PC-3 (cell line): ENCODE measurements at places on chromosomes 5 and 9. TPM values are rescaled to one million over a fixed set of nuclear protein-coding genes. Genes with fewer than 3 reads are reported as not detected.
A peak's percentile ranks its signal among the peaks of the same experiment; 100 is the strongest.

DNA sequence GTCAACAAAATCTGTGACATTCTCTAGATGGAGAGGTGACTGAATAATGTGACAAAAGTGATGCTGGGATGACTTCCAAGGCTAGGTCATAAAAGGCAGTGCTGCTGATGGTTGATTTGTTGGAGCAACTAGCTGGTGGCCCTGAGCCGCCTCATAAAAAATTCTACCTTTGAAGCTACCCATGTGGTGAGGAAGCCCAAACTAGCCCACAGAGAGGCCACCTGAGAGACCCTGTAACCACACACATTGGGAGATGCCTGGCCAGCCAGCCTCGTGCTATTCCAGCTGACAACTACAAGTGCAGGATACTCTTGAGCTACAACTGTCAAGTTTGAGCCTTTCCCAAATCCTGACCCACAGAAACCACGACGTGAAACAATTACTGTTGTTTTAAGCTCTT, 22.7 kb downstream of the CLTA start:
- H3K4me1 ChIP-seq: 0 out of 2 replicates have a peak, but pooled peaks cover under 1% of the 10 kb centered on the region
- no peak overlapping the region for H3K27ac ChIP-seq
- peaks cover 40% of the 10 kb centered on the region for H3K36me3 ChIP-seq
- DNase-seq: no peak

DNA sequence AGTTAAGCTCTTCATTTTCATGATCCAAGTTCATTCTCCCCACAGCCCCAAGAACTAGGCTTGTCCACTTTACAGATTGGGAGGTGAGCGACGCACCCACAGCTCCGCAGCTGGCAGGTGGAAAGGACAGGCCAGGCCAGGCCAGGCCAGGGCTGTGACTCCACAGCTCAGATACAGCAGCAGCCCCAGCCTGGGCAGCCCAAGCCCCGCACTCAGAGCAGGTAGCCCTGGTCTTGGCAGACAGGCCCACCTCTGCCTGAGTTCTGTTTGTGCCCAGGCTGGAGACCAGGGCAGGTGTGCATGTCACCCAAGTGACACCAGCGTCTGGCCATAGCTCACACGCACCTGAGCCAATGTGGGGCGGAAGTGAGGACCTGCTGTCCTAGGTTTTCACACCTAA, 124.7 kb downstream of the WNK2 start:
- H3K4me1 ChIP-seq: peaks cover 14% of the 10 kb centered on the region
- no peak overlapping the region for H3K27ac ChIP-seq
- no peaks in the 10 kb centered on the region for H3K27me3 ChIP-seq
- no peak overlapping the region for H3K4me3 ChIP-seq
- DNase-seq: no peak

GRCh38 chr9:29548436-29548835, 1975.2 kb upstream of the C9orf72 start:
- no peaks in the 10 kb centered on the region for H3K4me1 ChIP-seq
- H3K27ac ChIP-seq: no peak overlapping the region
- H3K4me3 ChIP-seq: no peak overlapping the region
- H3K27me3 ChIP-seq: no peaks in the 10 kb centered on the region

Gene ARSI
- 5.9 and 6.3 TPM in 2 replicates for total RNA-seq

Gene TMEFF1
- not detected in 2 replicates for total RNA-seq

Gene TAS2R1
- total RNA-seq: not detected in 2 replicates

- H3K27ac ChIP-seq: no peak overlapping the region
- peaks cover 9% of the 10 kb centered on the region; the same call in 1 of the 2 replicates for H3K4me1 ChIP-seq
- H3K27me3 ChIP-seq: no peaks in the 10 kb centered on the region
- no peaks in the 10 kb centered on the region for H3K36me3 ChIP-seq
- DNase-seq: no peak
These were observed 2.8 kb upstream of the TIFAB start for GRCh38 chr5:135454946-135455345.

DNA sequence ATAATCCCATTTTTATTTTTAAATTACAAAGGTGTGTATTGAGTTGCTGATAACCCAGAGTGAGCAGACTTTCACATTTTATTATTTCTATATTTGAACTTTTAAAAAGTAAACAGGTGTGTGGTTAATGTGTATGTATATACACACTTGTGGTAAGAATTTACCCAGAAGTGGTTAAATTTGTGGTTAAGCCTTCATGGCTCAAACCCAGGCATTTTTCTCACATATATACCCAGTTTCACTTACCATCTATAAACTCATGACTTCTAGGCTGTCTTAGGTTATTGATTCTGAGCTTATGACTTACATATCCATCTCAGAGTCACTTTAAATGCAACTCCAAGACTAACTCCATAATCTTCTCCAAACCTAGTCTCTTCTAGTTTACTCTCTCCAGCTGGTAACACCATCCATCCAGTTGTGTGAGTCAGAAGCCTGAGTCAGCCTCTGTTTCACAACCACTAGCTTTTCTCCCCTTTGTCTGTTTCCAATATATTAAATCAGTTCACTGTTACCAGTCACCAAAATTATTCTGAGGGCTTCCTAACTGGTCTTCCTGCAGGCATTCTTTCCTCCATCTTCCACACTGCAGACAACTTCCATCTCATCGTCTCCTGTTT, 20.2 kb downstream of the ZBED3 start:
- no peaks in the 10 kb centered on the region for H3K4me1 ChIP-seq
- no peaks in the 10 kb centered on the region for H3K27me3 ChIP-seq
- no peak overlapping the region for H3K27ac ChIP-seq
- H3K36me3 ChIP-seq: peaks cover 10% of the 10 kb centered on the region; the same call in 1 of the 2 replicates
- peak; percentile 39 for DNase-seq

- H3K4me3 ChIP-seq: no peak overlapping the region
- DNase-seq: no peak
- no peak overlapping the region for H3K27ac ChIP-seq
These were observed 72.4 kb downstream of the NUDT12 start for GRCh38 chr5:103490030-103490739.

Gene TMEM252
- total RNA-seq: not detected in 2 replicates

Gene C7
- not detected in 2 replicates for total RNA-seq

Gene FAM169A
- 10.6 and 11.2 TPM in 2 replicates for total RNA-seq

Gene OTULINL
- 46.4 and 54.6 TPM in 2 replicates for total RNA-seq

DNA sequence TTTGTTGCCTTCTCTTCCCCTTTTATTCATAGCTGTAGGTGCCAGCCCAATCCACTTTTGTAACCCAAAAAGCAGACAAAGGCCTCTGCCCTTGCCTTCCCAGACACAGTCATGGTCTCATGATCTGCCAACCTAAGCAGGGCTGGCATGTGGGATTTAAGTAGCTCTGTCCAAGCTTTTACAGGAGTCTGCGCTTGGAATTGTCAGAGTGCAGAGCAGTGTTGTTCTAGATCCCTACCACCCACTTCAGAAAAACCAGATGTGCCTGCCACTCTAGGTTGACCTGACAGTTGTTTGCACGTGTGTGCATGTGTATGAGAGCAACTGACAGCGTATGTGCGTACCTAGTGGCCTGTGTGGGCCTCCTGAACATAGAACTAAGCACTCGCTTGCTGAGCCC, 87.8 kb upstream of the SPRY4 start:
- no peak overlapping the region for H3K27ac ChIP-seq
- H3K27me3 ChIP-seq: no peaks in the 10 kb centered on the region

Gene RMI1
- total RNA-seq: 5.0 and 6.2 TPM in 2 replicates

- 0 out of 2 replicates have a peak, but pooled peaks cover 8% of the 10 kb centered on the region for H3K27me3 ChIP-seq
- no peaks in the 10 kb centered on the region for H3K36me3 ChIP-seq
- H3K4me1 ChIP-seq: no peaks in the 10 kb centered on the region
- DNase-seq: no peak
- H3K4me3 ChIP-seq: no peak overlapping the region
These were observed 245.7 kb upstream of the IRX2 start for GRCh38 chr5:2997179-2997578.

GRCh38 chr5:75331-76320, 16.3 kb upstream of the PLEKHG4B start:
- H3K36me3 ChIP-seq: no peaks in the 10 kb centered on the region
- H3K27me3 ChIP-seq: no peaks in the 10 kb centered on the region
- no peak overlapping the region for H3K4me3 ChIP-seq
- no peak for DNase-seq
- H3K4me1 ChIP-seq: no peaks in the 10 kb centered on the region
- H3K27ac ChIP-seq: no peak overlapping the region
